ENCODE measurements at places on chromosomes 4 and X.

DNA sequence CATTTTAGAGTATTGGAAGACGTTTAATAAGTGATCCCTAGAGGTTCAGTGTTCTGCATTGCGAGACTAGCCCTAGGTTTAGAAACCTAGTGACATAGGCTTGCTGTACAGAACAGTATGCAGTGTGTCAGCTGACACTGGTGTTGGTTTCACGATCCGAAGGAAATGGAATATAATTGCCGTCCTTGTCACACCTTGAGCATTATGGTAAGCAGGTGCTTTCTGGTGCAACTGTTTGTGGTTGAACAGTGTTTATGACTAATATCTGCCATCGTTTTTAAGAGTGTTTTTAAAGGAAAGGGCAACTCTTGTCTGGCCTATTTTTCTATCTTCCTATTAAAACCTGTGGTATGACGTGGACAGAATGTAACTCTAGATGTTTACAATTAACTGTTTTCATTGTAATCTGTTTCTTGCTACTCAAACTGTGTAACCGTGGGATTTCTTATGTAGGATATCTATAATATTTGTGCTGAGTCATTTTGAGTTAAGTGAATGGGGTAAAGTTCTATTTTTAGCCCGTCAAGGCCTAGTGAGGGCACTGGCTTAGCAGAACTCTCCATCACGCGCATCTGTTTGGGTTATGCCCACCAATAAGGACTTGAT, 53.8 kb upstream of the TBC1D14 start:
- no peak for DNase-seq

GRCh38 chrX:99394456-99394855, 1015.6 kb downstream of the PCDH19 start:
- DNase-seq, result no peak

DNA sequence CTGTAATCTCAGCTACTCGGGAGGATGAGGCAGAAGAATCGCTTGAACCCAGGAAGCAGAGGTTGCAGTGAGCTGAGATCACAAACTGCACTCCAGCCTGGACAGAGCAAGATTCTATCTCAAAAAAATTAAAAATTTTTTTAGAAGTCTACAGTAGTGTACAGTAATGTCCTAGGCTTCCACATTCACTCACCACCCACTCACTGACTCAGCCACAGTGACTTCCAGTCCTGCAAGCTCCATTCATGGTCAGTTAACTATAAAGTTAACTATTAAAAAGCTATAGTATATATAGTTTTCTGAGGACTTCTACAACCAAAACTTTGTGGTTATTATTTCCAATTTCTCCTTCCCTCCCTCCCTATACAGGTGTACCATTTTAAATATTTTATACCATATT, 34.7 kb upstream of the NEUROG2 start:
- DNase-seq, result no peak

GRCh38 chr4:77284036-77284435, 127.0 kb downstream of the CCNG2 start:
- DNase-seq, result no peak

DNA sequence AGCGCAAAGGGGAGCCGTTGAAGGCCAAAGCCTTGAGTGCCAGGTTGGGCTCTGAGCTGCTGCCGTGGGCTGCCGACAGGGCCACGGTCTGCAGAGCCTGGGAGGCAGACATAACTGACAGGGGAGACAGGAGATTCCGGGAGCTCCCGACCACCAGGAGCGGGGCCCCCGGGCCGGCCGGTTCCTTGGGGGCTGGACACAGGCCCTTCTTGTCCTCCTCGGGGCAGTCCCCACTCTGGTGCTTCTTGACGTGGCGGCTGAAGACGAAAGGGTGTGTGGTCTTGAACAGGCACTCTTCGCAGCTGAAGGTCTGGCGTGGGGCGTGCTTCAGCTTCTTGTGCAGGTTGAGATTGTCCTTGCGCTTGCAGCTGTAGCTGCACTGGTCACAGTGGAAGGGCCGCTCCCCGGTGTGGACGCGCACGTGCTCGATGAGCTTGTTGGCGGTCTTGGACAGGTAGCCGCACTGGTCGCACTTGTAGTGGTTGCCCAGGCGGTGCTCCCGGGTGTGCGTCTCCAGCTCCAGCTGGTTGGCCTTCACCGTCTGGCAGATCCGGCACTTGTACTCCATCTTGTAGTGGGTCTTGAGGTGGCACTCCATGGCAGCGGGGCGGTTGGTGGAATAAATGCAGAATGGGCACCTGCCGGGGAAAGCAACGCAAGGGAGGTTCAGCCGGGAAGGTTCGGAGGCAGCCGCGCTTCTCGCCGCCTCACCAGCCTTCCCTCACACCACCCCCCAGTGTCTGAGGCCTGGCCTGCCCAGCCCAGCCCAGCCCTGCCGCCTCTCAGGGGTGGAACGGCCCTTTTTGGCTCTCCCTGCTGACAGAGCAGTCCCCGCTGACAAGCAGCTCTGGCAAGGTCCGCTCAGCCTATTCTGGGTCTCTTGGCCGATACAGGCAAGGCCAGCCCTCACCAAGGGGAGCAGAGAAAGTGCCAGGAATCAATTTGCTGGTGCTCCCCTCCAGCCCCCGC, 81.3 kb downstream of the C4orf51 start:
- no peak for DNase-seq

DNA sequence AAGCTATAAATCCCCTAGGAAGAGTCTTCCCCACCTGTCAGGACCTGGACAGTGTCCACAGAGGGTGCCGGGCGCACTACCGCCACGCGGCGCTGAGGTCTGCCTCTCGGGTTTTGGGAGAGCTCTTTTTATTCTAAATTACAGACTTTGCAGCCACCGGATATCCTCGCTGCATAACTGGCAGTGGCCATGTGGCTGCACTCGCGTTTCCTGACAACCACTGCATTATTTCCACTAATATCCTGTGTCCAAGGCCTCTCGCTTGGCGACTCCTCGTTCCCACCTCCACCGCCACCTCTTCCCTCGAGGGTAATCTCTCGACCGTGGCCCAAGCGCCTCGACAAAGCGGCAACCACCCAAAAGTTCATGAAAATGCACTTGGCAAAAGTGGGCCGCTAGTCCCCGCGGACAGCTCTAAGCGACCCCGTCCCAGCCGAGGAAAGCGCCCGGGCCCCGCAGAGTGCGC, 512 bp upstream of the TMEM131L start:
- no peak for DNase-seq

DNA sequence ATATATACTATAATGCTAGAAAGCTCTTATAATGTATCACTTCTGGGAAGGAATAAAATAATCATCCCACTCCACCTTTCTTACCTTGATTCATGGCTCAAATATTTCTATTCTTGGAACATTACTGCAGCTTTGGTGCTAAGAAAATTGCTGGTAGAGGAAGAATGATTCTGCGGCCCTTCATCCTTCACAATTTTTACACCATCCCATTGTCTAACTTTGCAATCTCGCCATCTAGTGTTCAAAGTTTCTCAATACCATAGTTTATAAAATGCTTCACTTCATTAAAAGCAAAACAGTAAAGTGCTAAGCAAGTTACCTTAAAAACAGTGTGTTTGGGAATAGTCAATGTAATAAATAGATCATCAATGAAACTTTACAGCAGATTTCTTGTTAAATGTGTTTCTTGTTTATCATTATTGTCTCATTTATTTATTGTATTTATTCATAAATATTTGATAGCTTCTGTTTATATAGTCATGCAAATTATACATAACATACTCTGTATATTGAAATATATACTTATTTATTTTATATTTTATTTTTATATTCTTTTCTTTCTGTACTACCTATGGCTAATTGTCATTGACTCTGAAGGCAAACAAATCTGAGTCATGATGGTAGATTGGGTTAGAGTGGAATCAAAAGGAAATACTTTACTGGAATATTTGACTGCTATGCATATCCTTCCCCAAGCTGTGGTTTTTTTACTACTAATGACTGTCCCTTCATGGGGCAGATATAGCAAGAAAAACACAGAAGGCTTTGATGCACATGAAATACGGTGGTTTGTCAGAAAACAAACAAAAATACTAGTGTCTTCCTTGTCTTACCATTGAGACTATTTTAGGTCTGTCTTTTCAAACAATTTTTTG, 390.7 kb downstream of the MAPK10 start:
- no peak for DNase-seq

GRCh38 chrX:109844986-109845385, 111.9 kb upstream of the ACSL4 start:
- no peak for DNase-seq

DNA sequence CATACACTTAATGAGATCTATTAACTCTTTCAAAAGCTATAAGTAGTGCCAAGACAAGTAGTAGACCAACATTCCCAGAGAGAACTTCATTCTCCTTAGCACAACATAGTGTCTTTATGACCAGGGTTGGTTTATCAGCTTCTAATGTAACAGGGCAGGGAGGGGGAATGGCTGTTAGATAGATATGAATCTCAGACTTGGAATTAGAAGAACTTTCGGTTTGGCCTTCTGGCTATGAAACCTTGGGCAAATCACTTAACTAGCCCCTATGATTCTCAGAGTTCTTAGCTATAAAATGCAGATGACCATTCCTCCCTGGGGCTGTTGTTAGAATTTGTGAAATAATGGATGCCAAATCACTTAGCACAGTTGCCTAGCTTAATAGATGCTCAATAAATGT, 132.2 kb downstream of the SLC10A7 start:
- no peak for DNase-seq

GRCh38 chr4:6250235-6250983, 19.2 kb upstream of the WFS1 start:
- no peak for DNase-seq

DNA sequence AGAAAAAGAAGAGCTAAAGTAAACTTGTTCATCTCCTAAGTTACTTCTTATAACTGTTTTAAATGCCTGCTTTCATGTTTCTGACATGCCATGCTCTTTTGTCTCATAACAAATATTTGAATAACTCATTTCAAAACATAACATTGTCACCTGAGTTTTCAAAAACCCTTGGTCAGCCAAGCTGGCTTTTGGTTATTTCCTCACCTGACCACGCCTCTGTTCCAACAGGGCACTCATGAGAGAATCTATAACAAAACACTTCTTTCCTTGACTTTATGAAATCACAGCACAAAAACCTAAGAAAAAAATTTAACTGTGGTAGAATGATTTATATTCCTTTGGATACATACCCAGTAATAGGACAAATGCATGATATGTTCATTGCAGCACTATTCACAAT, 172.9 kb upstream of the GALNT7 start:
- no peak for DNase-seq

DNA sequence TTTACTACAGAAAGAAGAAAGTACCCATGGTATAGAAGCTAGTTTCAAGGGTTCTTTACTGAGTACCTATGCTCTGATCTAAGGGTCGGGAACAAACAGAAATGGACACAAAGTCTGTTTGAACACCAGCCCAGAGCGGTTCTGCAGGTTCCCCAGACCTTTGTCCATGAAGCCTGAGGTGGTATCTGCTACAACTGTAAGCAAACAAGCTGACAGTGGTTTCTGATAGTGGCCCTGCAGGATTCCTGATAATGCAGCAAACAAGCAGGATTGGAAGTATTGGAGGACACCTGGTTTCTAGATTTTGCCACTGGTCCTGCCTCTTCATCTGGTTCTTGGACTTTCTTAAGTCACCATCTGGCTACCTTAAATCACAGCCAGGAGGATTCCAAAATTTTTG, 23.7 kb downstream of the SMPX start:
- DNase-seq, result no peak

GRCh38 chr4:165767671-165768070, 105.4 kb upstream of the TLL1 start:
- DNase-seq, result no peak

DNA sequence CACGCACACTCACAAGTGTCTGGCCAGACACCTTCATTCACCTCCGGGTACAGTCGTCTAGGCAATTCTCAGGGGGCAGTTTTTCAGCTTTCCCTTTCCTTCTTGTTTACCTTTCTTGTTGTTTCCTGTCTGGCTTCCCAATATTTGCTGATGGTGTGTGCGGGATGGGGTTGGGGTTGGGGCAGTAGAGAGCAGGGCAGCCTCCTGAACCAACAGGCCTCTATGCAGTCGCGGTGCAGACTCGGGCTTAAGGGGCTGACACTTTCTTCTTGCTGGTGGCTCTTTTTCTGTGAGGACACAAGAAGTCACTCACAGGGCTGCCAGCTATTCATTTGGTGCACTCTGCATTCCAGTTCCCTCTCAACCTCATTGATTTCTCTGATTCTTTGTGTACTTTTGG, 56.4 kb downstream of the NBDY start:
- no peak for DNase-seq

DNA sequence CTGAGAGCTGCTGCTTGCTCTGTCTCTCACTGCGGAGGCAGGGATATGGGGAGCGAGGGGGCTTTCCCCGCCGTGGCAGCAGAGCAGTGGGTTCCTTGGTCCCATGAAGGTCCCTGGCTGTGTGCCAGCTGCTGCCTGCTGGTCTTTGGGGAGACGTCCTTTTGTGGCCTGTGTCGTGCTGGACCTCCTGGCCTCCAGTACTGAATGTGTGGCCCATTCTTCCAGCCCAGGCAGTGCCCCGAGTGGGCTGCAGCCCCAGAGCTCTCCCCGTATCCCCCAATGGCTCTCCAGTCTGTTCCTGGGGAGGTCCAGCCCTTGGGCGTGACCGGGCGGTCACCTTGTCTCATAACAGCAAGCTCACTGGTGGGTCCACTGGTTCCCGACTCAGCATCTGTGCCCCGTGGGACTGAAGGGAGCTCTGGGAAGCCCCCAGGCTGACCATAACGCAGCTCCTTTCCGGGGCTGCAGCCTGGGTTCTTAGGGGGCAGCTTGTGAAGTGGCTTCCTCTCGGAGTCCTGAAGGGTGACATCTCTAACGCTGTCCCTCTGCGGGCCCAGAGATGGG, 115.6 kb downstream of the SMIM20 start:
- no peak for DNase-seq

DNA sequence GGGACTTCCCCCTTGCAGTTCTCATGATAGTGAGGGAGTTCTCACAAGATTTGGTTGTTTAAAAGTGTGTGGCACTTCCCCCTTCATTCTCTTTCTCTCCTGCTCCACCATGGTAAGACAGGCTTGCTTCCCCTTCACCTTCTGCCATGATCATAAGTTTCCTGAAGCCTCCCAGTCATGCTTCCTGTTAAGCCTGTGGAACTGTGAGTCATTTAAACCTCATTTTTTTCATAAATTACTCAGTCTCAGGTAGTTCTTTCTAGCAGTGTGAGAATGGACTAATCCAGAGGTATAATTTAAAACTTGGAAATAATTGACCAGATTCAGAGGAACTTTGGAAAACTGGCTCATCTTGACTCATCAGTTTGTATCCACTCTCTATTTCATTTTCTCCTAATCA, 129.0 kb downstream of the TMEM47 start:
- DNase-seq, result no peak

- no peak for DNase-seq
Observed at GRCh38 chrX:65392284-65392683, 142.3 kb downstream of the LAS1L start.

GRCh38 chrX:145292218-145292617, 44.9 kb downstream of the SPANXN1 start:
- DNase-seq, result no peak

Data from activated CD4-positive, alpha-beta T cell treated with anti-CD3 and anti-CD28 coated beads for 24 hours (primary cell).